Stimulated activated CD4-positive, alpha-beta T cell treated with anti-CD3 and anti-CD28 coated beads, Interleukin-1b, Interleukin-23, amount 100 ng/mL, for 4 hours (primary cell): ENCODE measurements at places on chromosomes 7 and 10.
A peak's percentile ranks its signal among the peaks of the same experiment; 100 is the strongest.

DNA sequence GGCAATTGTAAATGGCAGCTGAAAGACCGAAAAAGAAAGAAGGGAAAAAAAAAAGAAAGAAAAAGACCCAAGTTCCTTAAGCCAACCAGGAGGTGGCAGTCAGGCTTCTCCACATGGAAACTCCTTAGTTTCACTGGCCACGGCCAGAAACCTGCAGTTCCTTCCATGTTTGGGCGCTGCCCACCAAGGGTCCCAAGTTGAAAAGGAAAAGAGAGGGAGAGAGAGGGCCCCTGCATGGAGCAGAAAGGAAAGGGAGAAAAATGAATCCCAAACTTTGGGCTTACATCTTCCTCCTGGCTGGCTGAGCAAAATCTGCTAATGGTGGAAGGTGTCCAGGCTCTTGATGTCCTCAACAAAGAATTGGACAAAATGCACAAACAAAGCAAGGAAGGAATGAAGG lies 31.8 kb upstream of the ABCA13 start:
- DNase-seq, result no peak

DNA sequence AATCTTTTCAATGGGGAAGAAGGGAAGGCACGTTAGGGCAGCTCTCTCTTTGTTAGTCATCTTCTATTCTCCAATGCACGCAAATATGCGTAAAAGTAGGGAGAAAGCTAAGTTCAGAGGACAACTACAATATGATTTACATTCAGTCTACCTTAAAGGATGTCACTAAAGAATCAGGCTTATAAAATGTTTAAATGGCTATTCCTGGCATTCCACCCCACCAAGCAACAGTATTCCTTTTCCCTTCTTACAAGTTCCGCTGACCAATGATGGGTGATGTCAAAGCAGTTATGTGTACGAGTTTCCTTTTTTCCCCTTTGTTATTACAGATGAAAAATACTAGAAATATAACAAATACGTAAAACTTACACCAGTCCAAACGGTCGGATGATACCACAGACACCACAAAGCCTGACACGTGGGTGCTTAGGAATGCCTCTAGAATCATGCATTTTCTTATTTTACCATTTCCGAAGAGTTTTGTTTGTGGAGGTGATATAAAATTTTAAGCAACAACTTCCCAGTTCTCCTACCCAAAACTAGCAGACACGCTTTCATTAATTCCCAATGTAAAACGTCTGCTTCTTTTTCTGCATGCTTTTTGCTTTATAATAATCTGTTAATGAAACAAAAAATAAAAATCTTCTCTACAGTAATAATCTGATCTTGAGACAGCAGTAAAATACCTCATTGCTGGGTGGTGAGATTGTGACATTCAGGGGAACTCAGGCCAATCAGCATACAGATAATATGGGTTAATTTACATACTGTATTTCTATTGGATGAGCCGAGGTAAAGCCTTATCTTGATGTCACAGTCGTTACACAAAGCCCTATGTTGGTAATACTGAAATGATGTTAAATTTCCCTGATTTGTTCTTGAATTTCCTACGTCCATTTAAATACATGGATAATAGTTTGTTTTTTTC lies 708 bp upstream of the GPR85 start:
- no peak for DNase-seq

DNA sequence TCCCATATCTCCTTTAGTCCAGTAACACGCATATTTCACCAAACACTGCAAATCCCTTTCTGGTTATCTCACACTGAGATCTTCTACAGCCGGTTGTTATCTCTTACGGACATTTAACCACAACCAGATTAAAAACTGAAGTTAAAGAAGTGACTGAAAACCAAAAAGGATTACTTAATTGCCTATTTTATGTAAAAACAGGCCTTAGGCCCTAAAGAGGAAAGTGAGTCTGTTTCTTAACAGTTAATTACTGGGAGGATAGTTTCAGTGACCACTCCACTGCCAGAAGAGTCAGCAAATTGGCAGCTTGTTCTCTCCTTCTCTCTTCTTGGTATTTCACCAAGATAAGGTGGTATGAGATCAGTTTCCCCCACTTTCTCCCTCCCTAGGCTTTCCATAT lies 161.9 kb upstream of the MEOX2 start:
- DNase-seq, result no peak

DNA sequence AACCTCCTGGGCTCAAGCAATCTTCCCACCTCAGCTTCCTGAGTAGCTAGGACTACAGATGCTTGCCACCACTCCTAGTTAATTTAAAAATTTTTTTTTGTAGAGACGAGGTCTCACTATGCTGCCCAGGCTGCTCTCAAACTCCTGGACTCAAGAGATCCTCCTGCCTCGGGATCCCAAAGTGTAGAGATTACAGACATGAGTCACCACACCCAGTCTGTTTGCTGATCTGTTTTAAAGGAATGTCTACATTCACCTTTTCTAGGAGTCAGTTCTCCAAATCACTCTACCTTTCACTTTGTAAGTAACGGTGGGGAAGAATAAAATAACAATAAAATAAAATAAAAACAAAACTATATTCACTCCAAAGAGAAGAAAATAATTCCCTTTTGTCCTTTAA lies 86.6 kb upstream of the AGBL3 start:
- DNase-seq, result no peak

GRCh38 chr7:36278069-36278619 lies 111.5 kb upstream of the ANLN start:
- no peak for DNase-seq

DNA sequence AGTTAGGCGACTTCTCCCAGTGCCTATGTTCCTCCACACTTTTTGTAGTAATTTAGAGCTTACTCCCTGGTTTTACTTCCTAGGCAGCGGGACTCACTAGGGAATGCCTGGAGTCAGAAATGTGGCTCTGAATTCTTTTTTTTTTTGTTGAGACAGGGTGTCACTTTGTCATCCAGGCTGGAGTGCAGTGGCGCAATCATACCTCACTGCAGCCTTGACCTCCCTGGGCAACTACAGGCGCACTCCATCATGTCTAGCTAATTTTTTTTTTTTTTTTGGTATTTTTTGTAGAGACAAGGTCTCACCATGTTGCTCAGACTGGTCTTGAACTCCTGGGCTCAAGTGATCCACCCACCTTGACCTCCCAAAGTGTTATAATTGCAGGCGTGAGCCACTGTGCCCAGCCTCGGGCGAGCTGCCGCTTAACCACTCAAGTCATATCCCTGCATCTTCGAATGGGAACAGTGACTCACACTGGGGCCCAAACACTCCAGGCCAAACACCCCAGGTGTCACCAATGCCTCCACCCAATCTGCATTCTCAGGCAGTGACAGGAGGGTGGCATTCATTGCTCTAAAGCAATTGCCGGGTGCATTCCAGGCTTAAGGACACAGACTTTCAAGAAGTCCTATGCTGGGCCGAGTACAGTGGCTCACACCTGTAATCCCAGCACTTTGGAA lies 19.6 kb downstream of the RGS10 start:
- DNase-seq, result no peak

DNA sequence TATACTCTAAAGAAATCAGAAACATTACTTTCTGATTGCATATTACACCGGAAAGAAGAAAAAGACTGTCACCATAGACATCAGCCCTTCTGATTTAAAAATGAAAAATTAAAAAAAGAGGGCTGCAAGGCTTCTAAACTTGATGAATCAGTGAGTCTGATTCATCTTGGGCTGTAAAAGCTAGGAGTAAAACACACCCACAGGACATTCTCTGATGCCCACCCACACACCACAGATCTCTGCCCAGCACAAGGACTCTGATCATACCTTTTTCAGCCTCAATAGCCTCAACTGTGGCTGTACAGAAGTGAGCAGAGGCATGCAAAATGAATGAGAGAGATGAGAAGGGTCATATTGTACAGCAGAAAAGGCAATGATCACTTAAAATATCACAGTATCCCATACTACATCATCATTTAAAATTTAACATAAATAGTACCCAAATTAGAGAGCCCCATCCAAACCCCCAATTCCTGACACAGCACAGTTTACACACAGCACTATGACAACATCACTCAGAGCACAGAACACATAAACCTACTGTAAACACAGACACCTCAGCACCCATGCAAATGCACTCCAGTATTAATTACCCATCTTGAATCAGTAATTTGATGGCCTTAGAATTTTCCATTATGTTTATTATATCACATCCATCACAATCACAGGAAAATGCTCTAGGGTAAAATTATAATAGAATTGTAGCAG lies 6.4 kb upstream of the MSS51 start:
- no peak for DNase-seq

GRCh38 chr7:51366930-51367613 lies 50.5 kb upstream of the COBL start:
- no peak for DNase-seq

- no peak for DNase-seq
Measured at GRCh38 chr10:110355141-110355831, 50.6 kb upstream of the SMNDC1 start.

DNA sequence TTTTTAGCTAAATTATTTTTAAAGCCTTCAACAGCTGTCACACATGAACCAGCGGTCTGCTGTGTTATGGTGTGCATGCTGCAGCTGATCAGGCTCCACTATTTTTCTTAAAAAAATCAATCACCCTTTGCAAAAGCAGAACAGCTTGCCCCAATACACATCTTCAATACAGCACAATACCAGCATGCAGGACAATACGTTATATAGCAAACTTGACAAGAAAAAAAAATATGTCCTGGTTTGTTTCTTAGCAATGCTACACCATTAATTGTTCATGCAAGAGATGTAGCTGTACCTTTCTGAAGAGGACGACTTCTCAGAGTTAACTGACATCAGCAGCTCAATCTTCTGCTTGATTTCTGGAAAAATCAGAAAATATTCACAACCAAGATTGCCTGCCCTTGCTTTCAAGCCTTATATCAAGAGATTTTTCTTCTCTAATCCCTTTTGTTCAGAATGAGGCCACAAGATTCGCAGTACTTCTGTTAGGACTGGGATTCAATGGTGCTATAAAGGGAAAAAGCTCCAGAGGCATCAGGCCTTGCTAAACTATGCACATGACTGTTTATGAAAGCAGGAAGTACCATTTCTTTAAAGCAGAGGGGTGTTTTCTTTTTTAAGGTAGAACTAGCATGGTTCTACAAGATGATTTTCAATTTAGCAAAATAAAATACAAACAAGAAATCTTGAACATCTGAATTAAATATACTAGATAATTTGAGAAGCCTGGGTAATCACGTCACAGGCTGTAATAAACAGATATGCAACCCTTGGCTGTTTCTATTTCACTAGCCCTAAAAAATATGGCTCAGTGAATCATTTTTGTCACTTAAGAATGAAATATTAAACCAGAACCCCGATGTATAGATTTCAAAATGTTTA lies 120.0 kb downstream of the SRPK2 start:
- DNase-seq, result no peak

- DNase-seq, result no peak
Measured at GRCh38 chr7:88429382-88429781, 122.7 kb upstream of the STEAP4 start.

DNA sequence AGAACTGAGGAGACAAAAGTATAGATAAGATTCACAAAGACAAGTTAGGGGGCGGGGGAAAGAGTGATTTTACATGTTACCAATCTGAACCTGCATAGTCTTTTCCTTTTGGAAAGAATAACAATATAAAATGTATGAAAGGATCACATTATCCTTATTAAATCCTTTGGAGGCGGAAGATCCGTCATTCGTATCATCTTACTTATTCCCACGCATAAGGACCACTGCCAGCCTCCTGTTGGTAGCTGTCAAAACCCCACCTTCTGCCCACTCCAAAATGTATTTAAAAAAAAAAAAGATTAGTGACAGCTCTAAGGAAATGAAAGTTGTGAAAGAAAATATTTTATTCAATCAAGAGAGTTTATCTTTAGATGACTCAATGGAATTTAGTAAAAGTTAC lies 821.0 kb upstream of the CELF2 start:
- no peak for DNase-seq

DNA sequence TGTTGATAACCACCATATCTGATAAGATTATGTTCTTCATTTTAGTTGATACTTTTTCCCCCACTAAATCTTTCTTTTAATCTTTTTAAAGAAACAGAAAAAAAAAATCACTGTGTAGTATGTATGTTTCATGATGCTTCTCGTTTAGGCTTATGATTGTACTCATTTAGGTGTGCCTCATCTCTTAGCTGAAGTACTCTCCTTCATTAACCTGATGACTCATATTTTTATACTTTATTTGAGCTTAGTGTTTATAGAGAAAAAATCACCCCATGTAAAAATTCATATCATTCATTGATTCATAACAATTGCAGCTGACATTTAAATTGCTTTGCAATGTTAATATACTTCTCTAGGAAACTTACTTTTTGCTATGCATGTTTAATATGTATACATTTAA lies 158.9 kb downstream of the MLLT10 start:
- DNase-seq, result no peak

- no peak for DNase-seq
Measured at GRCh38 chr7:24463474-24463873, 109.8 kb upstream of the PALS2 start.

DNA sequence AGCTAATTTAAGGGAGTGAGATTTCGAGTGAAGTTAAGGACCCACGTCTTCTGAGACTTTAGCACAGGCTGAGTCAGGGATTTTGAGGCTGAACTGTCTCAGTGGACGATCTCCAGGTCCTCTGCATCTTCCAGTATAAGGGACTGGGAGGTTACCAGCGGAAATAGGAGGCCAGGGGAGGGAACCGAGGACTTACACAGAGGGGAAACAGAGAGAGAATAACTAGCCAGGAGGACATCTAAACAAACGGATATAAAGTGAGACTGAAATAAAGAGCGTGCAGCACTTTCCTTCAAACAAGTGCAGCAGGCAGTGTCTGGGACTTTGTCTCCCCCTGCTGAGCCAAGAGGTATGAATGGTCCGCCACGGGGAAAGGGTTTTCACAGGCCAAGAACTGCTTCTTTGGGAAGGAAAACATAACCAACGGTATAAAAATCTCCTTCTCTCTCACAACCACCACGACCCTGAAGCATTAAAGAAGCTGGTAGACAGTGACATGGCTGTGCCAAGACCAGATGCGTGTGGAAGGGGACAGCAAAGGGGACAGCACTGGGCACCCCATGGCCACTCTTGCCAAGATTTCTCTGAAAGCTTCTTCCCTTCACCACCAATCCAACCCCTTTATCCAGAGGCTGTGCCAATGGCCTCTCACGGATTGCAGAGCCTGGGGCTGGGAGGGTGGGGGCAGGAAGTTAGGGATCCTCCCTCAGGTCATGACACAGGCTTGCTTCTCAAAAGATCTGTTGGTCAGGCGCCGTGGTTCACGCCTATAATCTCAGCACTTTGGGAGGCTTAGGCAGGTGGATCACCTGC lies 72.0 kb downstream of the SLC37A3 start:
- DNase-seq, result peak; percentile 9

DNA sequence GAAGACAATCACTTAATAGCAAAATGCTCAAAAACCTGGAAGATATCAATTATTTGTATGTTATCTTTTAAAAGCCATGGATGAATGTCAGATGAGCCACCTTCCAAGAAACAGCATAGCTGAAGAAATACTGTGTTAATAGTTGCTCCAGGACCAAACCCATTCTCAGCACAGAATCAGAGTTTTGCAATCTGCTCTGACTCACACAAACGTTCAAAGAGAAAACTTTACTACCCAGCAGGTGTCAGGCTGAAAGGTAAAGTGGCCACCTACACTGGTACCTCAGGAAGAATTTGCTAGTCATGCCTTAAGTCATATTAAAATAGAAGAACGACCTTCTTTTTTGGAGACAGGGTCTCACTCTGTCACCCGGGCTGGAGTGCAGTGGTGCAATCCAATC lies 526.5 kb downstream of the PARD3 start:
- DNase-seq, result no peak
